Activated T-helper 1 cell treated with anti-CD3 and anti-CD28 coated beads, Interleukin-12 subunit alpha, Interleukin-12 subunit beta, Interleukin-2, Interleukin-4 antibody, amounts not matched to agents 30 ng/mL and 10 ng/mL and 1 ng/mL, durations not matched to agents 14 hours and 24 hours and 36 hours (primary cell): ENCODE measurements at places on chromosomes 4 and X.

GRCh38 chr4:109014593-109015412, 251.9 kb upstream of the ETNPPL start:
- DNase-seq, result no peak

DNA sequence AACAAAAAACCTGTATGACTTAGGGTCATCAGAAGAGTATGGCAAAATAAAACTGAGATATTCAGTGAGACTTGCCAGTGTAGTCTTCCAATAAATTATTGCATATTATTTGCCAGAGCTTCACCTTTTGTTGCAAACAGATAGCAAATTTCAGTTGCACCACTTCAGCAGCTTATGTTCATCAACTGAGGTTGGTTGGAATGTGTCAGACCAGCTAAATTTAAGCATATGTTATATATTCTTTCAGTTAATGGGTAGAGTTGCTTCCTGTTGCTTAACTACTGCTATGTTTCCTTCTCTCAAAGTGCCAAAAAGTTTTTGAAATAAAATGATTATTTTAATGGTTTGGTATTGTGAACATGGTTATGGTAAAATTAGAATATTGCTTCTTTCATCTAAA, 61.5 kb downstream of the GALNT7 start:
- no peak for DNase-seq

- no peak for DNase-seq
These were observed 12.6 kb upstream of the SLC10A4 start for GRCh38 chr4:48470570-48470969.

DNA sequence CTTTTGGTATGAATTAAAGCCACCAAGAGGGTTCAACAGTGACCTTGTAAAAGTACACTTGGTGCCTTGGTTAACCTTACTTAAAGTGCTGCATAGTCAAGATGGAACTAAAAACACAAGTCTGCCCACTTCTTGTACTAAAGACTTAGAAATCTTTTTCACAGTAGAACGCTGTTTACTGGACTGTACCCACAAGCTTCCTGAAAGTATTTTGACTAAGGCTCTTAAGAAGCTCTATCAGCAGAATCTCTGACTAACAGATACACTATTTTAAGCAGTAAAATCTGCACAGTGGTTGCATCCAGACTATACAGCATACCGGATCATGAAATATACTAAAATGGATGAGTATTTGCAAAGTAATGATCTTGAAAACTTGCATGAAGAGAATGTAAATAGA, 7.2 kb downstream of the RAB28 start:
- no peak for DNase-seq

DNA sequence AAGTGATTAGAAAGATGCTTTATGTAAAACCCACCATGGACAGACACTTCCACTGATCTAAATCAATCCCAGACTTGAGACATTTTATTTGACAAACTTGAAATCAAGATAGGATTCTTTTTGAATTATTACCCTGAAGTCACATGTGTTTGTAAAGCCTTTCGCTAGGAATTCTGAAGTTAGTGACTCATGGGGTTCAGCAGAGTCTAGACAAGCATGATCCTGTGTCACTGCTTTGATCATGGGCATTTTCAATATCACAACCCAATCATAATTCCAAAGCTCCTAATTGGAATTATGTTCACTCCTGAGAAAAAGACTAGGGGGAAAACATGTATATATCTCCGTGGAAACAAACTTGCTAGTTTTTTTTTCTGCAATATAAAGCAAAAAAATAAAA, 67.5 kb upstream of the BMP3 start:
- no peak for DNase-seq

GRCh38 chrX:150410513-150410912, 47.4 kb downstream of the MAMLD1 start:
- DNase-seq, result peak; percentile 4

DNA sequence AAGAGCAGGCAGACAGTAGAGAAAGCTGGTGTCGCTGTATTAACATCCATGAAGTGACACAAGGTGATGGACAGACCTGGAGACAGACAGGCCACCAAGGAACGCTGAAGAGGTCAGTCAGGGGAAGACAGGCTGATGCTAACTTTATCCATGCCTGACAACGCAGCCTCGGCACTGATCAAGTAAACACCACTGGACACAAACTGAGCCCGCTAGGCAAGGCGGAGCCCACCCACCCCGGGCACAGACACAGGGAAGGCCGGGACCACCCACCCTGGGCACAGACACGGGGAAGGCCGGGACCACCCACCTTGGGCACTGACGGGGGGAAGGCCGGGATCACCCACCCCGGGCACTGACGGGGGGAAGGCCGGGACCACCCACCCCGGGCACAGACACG, 18.8 kb downstream of the PPP2R3B start:
- no peak for DNase-seq

DNA sequence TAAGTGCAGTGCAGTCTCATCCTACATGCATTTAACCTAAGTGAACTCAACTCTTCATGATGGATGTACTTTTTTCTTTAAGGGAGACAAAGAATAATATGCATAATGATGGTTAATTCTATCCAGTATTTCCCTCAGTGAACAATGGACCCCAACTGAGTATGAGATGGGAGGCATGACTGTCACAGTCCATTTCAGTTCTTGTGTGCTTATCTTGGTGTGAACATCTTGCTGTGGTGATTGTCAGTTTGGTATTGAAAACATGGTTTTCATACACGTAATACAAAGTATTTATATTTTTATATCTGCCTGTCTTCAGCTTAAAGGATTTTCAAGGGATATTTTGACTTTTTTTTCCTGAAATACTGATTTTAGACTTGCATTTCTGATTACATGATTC, 72.0 kb upstream of the NDUFC1 start:
- no peak for DNase-seq

DNA sequence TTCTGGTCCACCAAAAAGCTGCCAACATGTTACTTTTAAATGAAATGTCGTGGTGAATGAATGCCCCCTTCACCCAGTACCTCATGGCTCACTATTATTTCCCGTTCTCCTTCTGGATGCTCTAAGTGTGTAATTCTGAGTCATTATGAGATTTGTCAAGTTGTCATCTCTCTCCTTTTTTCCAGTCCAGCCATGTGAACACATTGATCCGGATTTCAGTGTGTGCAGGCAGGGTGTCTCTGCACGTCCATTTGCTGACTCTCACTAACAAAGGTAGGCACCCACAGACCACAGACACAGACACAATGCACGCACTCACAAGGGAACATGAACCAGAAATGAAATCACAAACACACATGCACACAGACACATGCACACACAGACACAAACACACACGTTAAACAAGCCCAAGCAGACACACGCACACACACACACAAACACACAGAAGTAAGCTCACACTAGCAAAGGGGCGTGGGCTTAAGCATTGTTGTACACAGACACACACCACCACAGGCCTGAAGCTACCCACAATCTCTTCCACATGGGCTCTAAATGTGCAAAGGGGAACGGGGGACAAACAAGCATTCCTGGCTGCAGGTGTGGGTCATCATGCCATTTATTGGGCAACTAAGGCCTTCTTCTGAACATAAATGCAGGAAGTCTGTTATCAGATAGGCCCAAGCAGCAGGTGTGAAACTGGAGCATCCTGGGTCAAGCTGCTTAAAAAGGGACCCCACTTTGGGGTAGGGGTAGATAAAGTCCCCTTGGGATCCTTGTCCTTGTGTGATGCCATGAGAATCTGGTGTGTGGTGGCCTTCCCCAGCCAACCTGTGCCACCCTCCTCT, 58.1 kb downstream of the NBDY start:
- DNase-seq, result no peak

DNA sequence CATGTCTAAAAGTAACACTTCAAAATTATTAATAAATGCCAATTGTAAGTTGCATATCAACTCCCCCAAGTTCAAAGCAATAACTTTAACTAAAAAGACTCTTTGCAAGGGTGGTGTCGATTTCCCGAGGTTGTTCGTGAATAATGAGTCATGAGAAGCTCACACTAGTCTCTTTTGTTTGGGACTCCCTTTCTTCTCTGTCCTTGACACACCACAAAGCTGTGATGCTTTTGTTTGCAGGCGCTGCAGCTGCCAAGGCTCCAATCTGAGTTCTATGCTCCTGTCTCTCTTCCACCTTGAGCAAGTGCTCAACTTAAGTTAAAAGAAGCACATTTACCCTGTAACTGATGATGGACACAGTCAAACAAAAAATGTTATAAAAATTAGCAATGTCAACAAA, 65.9 kb downstream of the FAT1 start:
- DNase-seq, result no peak

GRCh38 chr4:48047896-48048295, 31.3 kb downstream of the NIPAL1 start:
- no peak for DNase-seq

GRCh38 chr4:112817933-112818593, 181.1 kb downstream of the LARP7 start:
- DNase-seq, result peak; percentile 38

- no peak for DNase-seq
These were observed 20.5 kb upstream of the DHRSX start for GRCh38 chrX:2521092-2521926.

GRCh38 chr4:10075953-10076391, 40.6 kb downstream of the WDR1 start:
- DNase-seq, result no peak

DNA sequence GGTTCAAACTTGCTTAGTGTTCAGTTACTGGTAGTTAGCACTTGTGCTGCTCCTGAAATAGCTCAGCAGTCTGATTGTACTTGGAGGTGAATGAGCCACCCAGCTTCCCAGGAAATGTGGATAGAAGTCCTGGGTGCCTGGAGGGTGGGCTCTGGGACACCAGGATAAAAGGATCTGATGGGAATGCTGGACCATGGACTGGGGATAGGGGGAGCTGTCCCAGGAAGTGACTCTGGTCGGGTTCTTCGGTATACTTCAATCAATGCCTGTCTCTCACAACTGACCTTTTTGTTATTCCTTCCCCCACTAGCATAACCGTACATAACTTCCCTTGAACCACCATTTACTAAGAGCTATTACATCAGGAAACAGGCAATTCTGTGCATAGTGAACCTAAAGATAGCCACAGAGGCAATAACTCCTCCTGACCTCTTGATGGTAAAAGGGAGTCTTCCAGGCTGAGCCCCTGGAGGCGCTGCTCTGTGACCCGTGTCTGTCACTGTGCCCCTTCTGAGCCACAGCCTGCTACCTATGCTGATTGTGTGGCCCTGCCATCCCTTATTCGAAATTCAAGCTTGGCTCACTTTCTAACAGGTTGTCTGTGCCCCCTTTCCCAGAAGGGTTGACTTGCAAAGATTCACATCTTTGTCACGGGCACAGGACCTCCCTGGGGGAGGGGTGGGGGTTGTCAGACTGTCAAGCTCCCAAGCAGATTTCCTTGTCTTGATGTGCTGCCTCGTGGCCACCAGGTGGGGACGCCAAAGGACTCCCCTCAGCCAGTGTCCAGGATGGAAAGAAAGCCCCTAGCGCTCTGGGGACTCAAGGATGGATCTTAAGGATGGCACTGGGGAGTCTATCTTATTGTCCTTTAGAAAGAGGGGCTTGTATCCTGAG, 24.5 kb upstream of the WDR1 start:
- no peak for DNase-seq

- no peak for DNase-seq
These were observed 37.6 kb upstream of the HPGD start for GRCh38 chr4:174559894-174560293.

GRCh38 chrX:153649178-153649914, 2.3 kb downstream of the DUSP9 start:
- no peak for DNase-seq

DNA sequence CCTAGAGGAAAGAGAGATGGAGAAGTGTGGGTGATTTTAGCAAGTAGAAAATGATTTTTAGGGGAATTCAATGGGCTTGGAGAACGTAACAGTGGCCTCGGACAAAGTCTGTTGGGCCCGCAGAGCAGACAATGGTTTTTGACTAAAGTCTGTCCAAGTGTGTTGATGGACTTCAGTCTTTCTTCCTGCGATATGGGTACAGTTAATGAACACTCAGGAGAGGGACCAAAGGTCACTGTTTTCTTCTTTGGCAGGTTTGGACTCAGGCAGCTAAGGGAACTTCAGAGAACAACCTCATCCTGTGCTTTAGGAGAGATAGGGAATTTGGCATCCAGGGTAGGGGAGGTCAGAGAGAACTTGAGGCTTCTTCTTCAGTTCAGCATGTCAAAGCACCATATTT, 38.0 kb downstream of the CC2D2A start:
- no peak for DNase-seq

- no peak for DNase-seq
These were observed 24.1 kb downstream of the PHEX start for GRCh38 chrX:22056235-22056634.

DNA sequence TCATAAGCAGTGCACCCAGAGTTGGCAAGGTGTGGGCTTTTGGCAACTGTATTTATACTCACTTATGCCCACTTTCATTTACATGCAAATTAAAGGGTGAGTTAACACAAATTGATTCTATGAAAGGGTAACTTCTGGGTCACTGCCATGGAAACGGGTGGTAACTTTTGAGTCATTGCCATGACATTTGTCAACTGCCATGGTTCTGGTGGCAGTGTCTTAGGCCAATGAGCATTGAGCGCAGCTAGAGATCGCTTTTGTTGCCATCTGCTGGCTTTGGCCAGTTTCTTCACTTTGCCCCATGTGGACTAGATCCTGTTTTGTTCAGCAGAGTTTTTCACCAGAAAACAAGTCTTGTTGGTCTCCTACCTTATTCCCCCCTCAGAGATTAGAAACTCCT, 170.8 kb upstream of the NUDT6 start:
- no peak for DNase-seq

- no peak for DNase-seq
These were observed 208.6 kb upstream of the PRPS2 start for GRCh38 chrX:12582649-12583048.

DNA sequence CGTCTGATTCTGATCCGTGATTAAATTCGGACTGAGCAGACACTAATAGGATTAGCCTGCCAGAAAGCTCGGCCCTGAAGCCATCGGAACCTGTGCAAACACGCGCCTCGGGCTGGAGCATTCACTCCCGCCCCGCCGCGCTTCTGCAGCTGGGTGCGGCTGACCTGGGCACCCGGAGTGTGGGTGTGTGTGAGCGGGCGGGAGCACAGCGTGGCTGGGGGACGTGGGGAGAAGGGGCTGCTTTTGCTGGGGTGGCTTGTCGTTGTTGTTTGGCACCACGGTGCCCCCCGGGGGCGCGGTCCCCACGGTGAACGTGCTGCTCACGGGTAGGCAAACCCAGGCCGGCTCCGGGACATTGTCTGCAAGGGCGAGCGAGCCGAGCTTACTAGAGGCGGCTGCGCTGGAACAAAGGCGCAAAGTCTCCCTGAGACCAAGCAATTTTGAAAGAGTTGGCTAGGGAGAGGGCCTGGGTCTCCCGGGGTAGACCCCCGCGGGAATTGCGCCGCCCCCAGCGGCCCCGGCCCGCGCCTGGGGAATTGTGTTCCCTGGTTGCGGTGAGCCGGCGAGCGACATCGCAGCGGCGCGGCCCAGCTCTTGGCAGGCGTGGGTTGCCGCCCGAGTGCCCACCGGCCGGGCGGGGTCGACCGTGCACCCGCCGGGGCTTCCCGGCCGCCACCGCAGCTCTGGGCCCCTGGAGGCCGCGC, 1.4 kb downstream of the MAMLD1 start:
- no peak for DNase-seq

DNA sequence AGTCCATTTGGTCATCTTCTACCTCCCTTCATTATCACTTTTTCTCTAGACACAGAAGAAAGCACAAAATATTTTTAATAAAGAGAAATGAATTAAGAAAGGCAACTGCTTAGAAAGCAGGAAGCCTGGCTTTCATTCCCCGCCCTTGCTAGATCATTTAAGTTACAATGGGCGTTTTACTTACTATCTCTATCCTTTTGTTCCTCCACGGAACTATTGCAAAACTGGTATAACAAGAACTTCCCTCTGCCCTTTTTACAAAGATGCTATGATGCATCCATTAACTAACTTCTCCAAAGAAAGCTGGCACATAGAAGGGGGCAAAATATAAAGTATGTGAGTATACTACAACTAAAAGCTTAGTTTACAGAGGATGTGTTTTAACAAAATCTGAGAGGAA, 434.5 kb upstream of the FTHL17 start:
- no peak for DNase-seq
